ENCODE measurements at places on chromosomes 12 and 14. TPM values are rescaled to one million over a fixed set of nuclear protein-coding genes. Genes with fewer than 3 reads are reported as not detected.

DNA sequence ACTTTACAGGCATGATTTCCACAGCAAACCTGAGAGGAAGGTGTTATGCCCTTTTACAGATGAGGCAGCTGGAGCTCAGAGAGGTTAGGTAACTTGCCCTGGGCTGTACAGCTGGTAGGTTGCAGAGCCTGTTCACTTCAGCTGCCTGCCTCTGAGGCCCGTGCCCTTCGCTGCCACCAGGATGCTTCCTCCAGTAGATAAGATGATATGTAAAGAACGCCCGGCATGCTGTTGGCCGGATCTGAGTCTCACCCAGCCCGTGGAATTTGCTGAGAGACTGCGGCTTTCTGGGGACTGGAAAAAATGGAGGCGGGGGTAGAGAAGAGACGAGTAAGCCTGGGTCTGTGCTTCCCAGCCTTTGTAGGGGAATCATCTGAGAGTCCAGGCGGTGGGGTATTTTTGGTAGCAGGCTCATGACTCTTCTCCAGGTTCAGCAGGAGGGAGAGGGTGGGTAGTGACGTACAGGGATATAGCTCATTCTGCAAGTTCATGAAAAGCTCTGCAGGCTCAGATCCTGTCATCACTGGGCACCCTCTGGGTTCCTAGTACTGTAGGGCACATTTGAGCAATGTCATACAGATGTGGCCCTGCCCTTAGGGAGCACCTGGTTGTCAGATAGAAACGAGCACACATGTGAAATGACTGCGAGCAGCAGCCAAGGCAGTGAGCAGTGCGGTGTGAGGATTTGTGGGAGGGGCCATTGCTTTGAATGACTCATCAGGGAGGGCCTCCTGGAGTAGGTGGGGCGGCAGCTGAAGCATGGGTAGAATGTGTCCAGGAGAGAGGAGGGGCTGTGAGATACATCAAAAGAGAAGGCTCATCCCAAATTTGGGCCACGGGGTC lies 159.4 kb downstream of the TSPAN9 start:
- DNase-seq: no peak

The TMCC3 gene
- 21.2 TPM for total RNA-seq

DNA sequence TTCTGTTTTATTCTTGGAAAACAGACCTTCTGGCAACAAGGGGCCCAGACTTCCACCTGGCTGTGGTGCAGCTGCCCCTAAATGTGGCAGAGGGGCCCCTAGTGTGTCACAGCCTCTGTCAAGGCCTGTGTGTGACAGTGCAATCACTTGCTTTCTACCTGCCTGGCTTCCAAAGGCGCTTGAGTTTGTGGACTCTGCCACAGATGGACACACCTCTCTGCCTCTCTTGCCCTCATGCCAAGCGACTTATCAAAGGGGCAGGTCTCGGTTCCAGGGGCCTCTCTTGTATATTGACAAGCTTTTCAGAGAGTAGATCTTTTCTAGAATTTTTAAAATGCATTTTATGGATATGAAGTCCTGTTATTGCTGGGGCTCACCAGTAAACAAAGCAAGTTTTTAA lies 217.2 kb downstream of the SLC15A4 start:
- no peak for DNase-seq

The JDP2 gene
- 44.2 TPM for total RNA-seq

DNA sequence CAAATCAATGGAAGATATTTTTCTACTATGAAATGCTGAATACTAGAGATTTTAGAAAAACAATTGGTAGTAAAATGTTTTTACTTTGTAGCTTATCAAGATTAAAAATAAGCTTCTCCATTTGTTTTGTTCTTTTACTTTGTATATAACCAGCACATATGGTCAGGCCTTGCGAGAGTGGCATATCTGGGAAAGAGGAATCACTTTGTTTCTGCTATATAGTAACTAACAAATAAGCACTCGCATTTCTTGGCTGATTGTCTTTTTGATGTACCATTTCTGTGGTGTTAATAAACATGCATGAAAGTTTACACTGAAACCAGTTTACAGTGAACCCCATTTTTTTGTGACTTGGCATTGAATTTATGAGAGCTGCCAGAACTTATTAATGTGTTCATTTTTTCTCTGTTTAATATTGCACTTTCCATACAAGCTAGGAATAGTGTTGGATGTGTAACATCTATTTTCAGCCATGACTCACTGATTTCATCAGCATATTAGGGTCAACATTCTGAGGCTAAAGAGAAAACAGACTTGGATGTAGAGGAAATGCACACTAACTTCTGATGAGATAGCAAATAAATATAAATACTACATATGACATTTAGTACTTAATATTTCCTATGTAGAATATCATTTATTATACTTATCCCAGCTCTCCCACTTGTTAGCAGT lies 635.5 kb downstream of the KCNH5 start:
- no peak for DNase-seq

The CCDC38 gene
- not detected for total RNA-seq

GRCh38 chr12:92141591-92142121 lies 4.0 kb downstream of the BTG1 start:
- DNase-seq: no peak

DNA sequence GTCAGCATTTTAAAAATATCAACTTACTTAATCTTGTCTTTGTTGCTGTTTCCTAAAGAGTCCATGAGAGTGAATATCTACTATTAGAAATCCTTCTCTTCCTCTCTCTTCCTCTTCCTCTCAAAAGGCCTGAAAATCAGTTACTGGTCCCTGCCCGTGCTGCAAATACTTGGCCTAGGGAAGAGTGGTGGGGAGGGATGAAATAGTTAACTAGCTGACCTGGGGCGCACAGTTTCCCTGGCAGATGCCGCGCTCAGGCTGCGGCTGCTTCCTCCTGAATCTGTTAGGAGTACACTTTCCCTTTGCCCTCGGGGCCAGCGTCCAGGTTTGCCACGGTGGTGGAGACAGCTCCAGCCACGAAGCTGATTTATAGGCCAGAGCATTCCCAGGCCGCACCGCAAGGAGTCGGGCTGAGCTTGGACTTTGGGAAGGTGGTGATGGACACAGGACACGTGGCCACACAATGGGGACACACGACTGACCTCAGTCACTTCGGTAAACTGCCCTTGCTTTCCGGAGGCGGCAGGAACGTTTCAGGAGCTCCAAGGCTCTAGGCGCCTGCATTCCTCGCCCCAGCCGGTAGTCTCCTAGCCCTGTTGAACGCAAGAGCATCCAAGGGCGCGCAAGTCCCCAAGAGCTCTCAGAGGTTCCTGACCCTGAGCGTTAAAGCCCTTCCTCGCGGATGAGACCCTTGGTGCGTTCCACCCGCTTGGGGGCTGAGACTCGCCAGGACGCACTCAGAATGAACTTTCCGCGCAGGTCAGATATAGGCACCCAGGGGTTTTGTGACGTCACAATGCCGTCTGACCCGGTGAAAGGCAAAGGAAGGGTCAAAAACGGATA lies 7.1 kb upstream of the ASCL1 start:
- no peak for DNase-seq

DNA sequence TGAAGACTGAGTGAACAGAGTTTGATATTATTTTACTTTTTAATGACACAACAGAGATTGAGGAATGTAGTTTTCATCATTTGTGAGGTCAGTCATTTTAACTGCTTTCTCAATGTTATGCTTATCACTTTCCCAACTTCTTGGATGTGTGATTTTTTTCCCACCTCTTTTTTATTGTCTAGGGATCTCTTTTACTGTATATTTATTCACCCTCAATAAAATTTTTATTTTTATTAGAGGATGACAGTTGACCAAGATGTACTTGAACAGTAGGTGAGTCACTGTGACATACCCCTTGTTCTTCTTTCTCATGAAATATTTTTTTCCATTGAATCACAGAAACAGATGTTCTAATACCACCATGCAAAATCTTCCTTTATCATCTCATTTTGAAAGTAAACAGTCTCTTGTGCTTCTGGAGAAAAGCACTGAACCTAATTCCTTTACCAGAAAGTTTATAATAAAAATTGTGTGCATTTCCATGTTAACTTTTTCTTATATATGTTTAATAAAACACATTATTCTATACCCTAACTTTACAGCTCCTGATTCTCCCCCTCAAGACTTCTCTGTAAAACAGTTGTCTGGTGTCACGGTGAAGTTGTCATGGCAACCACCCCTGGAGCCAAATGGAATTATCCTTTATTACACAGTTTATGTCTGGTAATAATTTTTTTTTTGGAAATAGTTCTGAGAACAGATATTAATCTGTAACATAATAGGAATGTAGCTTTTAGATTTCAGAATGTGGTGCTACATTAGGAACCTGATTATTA lies 65.9 kb downstream of the PTPRQ start:
- no peak for DNase-seq

DNA sequence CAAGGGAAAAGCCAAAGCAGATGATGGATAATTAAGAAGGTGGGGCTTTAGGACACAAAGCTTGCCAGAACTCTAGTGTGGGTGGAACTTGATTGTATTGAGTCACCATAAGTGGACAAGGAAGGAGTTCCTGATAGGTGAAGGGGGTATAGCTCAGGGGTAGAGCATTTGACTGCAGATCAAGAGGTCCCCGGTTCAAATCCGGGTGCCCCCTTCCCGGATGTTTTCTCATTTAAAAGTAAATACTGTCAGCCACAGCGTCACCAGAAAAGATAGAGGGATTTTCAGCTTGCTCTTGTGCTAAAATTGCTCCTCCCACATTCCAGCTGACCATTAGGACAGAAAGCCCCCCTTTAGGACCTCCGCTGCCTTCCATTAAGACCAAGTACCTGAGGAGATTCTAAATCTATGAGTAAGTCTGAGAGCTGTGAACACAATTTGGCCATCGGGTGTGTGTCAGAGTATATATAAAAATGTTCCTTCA lies 36.6 kb downstream of the DCAF4 start:
- DNase-seq: no peak

DNA sequence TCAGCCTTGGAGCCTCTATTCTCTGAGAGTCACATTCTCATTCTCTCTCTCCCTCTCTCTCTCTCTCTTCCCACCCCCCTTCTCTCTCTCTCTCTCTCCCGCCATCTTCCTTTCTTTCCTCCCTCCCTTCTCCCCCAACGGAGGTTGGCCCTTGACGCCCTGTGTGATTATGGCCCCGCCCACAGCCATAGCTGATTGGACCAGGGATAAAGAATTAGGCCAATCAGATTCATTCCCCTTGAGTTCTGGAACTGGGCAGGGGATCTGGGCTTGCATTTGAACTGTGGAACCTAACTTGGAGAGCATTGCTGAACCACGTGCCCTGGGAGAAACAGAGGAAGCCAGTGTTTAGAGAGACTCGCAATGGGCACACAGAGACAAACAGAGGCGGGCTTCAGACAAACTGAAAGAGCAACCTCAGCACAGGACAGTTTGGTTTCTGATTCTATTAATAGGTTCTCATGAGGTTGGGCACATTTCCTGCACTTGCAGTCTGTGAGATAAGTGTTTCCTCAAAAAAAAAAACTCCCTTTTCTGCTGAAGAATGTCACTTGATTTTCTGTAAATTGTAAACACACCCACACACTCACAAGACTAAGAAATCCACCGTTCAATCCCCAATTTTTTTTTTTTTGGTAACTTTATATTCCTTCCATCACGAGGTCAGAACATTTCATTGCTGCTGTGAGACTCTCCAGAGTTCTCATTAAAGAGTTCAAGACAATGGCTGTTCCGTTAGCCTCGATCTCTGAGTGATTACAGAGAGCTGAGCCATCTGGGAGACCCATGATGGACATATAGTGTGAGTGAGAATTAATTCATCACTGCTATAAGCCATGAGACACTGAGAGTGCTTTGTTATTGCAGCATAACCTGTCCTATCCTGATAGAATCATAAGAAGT lies 3.5 kb upstream of the P2RX7 start:
- DNase-seq: peak; percentile 94

DNA sequence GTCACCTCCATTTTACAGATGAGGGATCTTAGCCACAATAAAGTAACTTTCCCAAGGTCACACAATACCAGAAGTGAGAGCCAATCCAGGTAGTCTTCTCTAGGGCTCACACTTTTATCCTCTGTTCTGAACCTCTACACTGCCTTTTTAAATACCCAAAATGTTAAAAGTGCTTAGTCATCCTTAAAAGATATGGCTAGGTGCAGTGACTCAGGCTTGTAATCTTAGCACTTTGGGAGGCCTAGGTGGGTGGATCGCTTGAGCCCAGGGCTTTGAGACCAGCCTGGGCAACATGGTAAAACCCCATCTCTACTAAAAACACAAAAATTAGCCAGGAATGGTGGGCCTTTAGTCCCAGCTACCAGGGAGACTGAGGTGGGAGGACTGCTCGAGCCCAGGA lies 104.1 kb upstream of the PPP4R3A start:
- DNase-seq: no peak

The PLEKHD1 gene
- 0.14 TPM for total RNA-seq

The HRK gene
- total RNA-seq: not detected

- no peak for DNase-seq
Measured at GRCh38 chr12:11673666-11674461, 24.4 kb downstream of the ETV6 start.

Data from posterior vena cava (tissue), 2 donors.